ENCODE measurements at places on chromosomes 16 and 17.
A peak's percentile ranks its signal among the peaks of the same experiment; 100 is the strongest.

DNA sequence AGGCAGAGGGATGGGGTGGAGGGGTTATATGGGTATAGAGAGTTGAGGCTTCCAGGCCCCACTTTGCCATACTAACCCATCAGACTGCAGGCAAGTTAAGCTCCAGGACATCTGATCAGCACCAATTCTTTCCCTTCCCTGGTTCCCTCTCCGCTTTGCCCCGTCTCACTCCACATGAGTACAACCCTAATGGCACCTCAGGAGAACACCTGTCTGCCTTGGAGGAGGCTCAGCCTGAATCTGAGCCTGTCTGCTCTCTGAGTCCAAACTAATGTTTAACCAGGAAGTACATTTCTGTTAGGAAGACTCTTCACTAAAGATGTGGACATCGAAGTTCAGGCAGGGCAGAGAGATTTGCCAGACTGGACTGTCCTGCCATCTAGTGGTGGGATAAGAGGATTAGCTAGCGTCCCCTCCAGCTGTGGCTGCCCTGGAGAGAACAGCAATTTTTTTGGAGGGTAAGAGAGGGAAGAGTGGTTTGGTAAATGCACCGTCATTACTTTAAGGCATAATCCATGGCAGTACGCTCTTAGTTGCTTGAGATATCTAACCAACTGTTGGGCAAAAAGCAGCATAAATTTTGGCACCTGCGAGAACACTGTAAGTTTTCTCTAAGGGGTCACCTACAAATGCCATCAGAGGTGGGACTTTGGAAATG lies 29.2 kb upstream of the LRRC75A start:
- DNase-seq: peak; percentile 25

DNA sequence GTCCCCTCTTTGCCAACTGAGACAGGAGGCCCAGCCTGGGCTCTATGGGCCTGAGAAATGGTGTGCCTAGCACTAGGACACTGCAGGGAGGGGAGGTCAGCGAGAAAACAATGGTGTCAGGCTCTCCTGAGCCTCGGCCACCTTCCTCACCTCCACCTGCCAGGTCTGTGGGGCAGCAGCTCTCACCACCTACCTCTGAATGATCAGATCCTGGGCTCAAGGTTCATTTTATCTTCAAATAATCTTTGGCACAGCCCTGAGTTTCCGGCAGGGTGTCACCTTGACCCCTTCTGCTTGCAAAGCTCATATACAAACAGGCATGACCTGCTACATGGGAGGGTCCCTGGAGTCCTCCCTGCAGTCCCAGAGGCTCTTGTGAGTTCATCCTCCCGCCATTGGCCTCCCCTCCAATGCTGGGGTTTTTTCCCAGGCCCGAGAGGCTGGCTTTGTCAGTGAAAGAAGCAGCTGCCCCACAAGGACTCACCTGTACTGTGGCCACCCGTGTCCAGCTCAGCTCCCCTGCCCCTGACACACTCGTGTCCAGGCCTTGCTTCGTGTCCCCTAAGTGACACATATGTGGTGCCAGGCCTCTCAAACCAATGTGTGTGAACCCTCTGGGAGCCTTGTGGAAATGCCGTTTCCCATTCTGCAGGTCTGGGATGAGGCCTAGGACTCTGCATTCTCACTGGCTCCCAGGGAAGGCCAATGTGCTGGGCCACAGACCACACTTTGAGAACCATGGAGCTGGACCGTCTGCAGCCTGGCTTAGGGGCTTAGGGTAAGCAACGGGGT lies 176.8 kb upstream of the CIBAR2 start:
- DNase-seq: no peak

GRCh38 chr17:9845306-9845705 lies 19.6 kb downstream of the GLP2R start:
- DNase-seq: no peak

- peak; percentile 47 for DNase-seq
Observed at GRCh38 chr16:87780385-87780989, 14.7 kb upstream of the KLHDC4 start.

DNA sequence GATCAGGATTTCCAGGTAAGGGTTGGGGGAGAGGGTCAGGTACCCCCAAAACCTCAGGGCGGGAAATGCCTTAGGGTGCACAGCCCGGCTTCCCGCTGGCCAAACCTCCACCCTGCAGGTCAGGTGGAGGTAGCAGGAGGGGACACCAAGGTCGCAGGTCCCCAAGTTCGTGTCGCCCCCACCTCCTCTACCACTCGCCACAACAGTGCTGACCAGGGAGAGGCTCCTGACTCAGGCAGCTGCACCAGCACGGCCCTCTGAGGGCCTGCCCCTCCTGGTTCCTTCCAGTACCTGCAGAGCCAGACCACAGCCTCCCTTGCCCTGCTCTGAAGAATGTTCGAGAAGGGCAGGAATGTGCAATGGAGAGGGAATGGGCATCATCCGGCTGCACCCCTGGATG lies 3.9 kb downstream of the MRPL28 start:
- no peak for DNase-seq

- DNase-seq: no peak
Observed at GRCh38 chr17:79616801-79617200, 6.0 kb upstream of the RBFOX3 start.

DNA sequence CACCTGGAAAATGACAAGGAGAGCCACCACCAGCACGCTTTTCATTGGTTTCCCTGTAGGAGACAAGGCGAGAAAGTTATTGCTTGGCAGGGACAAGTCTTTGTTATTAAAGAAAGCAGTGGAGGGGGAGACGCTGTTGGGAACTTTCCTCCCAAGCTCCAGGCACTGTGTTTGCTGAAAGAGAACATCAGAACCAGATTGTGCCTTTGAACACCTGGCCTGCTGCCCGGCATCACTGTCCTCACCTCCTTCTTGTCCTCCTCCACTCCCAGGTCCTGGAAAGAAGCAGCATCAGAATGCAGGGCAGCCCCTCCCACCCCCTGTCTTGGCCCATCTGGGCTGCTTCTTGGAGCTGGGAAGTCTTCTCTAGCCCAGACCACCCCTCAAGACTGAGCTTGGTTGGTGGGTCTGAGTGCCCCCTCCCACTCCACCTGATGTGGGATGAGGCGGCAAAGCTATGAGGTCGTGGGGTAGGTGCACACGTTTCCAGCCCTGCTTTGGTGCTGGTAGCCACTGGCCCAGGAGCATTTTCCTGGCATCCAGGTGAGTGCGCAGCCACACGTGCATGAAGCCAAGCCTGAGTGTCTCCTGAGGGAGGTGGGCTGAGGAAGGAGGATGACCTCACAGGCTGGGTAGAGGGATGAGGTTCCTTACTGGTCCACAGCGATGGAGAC lies 6.2 kb downstream of the CCR7 start:
- no peak for DNase-seq

GRCh38 chr17:44830359-44831288 lies 537 bp upstream of the GJC1 start:
- DNase-seq: no peak

- DNase-seq: no peak
Observed at GRCh38 chr17:59899099-59899498, 6.2 kb downstream of the RPS6KB1 start.

- no peak for DNase-seq
Observed at GRCh38 chr16:52528393-52529065, 18.4 kb downstream of the TOX3 start.

DNA sequence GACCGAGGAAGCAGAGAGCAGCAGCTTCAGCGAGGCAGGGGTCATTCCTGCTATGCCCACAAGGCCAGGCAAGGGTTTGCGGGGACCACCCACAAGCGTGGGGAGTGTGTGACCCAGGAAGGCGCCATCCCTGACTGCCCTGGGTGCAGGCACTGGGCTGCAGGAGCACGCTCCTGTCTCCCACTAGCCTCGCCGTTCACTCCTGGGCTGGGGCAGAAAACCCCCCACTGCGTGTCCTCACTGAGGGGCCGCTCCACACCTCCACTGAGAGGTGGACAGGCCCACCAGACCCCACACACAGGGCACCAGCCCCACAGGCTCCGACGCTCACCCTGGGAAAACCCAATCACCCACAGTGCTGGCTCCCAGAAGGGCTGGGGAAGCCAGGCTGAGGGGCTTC lies 56.1 kb downstream of the KLHDC4 start:
- no peak for DNase-seq

- no peak for DNase-seq
Observed at GRCh38 chr17:9790316-9790715, 1.1 kb downstream of the DHRS7C start.

DNA sequence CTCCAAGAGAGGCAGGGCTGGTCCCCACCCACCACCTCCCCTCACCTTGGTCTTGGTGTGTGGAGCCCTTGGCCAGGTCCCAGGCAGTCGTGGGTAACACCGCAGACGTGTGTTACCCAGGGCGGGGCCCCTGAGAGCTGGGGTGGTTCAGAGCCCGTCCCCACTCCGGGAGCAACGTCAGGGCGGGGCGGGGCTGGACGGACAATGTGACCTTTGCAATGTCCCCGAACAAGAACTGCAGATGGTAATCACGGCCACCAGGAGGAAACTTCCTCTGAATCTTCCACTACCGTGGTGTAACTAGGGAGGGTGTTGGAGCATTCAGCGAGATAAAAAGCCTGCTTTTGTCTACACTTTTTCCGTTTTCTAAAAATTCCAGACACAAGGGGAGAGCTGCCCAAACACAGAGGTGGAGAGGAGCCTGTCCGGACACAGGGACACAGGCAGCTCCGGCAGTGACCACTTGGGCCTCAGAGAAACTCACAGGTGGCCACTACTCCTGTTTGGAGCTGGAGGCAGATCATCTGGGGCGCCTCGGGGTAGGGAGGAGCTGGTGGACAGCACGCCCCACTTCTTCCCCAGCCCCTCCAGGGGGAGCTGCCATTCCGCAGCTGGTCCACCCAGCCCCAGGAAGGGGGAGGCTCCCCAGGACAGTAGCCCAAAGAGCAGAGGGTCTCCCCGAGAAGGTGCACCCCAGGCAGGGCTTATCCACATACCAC lies 14.2 kb upstream of the SLC38A10 start:
- DNase-seq: no peak

DNA sequence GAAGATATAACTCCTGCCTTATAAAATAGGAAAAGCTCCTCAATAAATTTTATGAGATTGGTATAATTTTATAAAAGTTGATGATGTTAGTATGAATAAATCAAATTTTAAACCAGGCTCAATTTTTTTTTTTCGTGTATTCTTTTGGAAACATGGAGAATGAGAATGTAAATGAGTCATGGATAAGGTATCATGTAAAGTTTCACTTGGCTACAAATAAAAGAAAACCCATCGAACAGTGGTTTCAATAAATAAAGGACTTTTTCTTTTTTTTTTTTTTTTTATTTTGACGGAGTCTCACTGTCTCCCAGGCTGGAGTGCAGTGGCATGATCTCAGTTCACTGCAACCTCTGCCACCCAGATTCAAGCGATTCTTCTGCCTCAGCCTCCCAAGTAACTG lies 67.3 kb downstream of the PHKB start:
- DNase-seq: no peak

DNA sequence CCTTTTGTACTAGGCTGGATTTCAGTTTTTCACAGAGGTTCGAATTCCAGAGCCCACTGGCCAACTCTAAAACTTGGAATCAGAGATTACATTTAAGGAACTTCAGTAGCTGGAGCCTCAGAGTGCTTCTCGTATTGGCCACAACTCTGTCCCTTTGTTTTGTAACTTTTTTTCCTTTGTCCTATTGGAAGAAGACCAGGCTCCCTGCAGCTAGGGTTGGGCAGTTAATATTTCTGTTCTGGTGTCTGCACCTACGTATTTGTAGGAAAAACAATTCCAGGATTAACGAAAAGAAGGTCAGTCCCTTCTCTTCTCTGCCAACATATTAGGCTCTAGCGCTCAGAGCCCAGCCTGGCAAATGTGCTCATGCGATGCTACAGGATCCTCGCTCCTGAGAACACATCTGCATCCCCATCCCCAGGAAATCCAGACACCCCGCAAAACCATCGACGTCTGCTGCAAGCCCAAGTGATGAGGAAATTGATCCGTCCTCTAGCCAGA lies 1.9 kb downstream of the CDH11 start:
- DNase-seq: no peak

All from stimulated activated CD8-positive, alpha-beta memory T cell treated with anti-CD3 and anti-CD28 coated beads, Interleukin-4, amount 100 ng/mL, for 24 hours (primary cell).